NCI-H1436 treated with DMSO at 0.1 percent for 48 hours (cell line): ENCODE measurements at places on chromosomes 5 and 9.

- no peak for DNase-seq
These were observed 27.6 kb upstream of the FSTL4 start for GRCh38 chr5:133639850-133640528.

- no peak for DNase-seq
These were observed 148.1 kb upstream of the MPDZ start for GRCh38 chr9:13427587-13427986.

- DNase-seq, result no peak
These were observed 10.4 kb downstream of the ANGPTL2 start for GRCh38 chr9:127112056-127112455.

DNA sequence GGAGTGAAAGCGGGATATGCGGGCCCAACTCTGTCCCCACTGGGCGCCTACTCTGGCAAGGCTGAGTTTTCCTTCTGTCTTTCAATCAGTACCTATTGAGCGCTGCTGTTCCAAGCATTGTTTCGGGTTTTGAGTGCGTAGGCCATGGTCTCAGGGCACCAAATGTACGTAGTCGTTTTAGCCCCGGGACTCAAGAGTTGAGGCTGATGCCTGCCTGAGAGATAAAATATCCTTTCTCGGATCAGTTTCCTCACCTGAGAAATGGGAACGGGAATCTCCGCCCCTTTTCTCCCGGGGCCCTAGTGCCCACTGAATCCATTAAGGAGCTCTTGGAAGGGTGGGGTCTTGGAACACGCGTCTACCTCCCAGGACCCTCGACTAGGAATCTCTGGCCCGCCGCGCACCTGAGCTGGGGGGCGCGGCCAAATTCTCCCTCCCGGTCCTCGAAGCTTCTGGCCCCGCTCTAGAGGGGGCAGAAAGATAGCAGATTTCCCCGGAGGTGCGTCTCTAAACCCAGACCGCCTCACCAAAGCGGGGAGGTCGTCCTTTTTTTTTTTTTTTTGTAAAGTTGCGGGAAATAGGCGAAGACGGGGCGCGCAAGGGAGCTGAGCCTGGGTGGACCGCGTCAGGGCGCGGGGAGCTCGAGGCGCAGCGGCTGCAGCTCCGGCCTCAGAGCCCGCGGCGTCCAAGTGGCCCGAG is 494 bp upstream of the CXXC5 start:
- DNase-seq, result no peak

GRCh38 chr9:38063363-38063707 is 5.7 kb downstream of the SHB start:
- DNase-seq, result no peak
